ENCODE measurements at places on chromosomes 1 and 21.

DNA sequence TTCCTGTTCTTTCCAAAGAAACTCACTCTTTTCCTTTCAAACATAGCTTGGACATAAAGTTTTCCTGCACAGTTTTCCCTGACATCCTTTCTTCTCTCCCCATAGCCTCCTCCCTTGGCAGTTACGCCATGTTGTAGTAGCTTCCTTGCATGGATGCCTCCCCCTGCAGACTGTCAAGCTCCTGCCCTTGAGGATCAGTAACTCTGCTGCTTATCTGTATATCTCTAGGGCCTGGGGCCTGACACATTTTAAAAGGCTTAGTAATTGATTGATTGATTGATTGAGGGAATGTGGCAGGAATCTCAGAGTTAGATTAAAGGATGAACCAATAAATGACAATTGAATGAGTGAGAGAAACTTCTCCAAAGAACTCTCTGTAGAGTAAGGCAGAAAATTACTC, 143.7 kb downstream of the NEK7 start:
- DNase-seq: no peak

DNA sequence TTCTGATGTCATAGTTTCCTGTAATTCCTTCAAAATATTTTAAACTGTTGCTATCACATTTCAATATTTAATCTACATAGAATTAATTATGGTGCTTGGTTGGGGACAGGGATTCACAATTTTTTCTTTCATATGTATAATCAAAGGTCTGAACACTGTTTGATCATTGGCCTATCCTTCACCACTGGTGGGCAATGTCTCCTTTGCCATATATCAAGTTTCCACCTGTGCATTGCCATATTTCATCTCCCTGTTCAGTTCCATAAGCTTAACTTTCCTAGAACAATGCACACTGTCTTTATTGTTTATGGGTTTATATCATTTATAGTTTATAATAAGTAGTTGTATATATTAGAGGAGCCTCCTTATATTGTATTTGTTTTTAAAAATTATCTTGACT, 374.9 kb upstream of the PTBP2 start:
- DNase-seq: no peak

GRCh38 chr1:55751776-55752175, 536.6 kb upstream of the USP24 start:
- no peak for DNase-seq

DNA sequence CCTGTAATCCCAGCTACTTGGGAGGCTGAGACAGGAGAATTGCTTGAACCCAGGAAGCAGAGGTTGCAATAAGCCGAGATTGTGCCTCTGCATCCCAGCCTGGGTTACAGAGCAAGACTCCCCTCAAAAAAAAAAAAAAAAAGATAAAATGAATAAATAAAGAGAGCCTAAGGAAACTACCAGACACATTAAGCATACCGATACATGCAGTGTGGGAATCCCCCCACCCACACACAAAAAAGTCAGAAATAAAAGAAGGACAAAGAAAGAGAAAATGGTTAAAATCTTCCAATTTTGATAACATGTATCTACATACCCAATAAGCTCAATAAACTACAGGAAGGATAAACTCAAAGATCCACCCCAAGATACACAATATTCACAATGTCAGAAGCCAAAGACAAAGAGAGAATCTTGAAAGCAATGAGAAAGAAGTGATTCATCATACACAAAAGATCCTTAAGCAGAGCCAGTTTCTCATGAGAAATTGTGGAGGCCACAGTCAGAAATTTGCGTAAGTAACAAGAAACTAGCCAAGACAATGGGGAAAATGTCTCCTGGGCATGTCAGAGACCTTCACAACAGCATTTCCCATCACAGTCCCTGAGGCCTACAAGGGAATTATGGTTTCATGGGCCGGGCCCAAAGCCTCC, 1197.0 kb downstream of the AMY1C start:
- no peak for DNase-seq

DNA sequence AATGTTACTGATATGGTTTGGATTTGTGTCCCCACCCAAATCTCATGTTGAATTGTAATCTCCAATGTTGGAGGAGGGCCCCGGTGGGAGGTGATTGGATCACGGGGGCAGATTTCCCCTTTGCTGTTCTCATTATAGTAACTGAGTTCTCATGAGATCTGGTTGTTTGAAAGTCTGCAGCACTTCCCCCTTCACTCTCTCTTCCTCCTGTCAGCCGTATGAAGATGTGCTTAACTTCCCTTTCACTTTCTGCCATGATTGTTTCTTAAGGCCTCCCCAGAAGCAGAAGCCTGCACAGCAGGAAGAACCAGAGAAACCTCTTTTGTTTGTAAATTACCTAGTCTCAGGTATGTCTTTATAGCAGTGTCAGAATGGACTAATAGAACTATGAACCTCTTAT, 28.4 kb downstream of the TRIM33 start:
- peak; percentile 78 for DNase-seq

- no peak for DNase-seq
These were observed 17.9 kb upstream of the KCNE2 start for GRCh38 chr21:34345892-34346291.

DNA sequence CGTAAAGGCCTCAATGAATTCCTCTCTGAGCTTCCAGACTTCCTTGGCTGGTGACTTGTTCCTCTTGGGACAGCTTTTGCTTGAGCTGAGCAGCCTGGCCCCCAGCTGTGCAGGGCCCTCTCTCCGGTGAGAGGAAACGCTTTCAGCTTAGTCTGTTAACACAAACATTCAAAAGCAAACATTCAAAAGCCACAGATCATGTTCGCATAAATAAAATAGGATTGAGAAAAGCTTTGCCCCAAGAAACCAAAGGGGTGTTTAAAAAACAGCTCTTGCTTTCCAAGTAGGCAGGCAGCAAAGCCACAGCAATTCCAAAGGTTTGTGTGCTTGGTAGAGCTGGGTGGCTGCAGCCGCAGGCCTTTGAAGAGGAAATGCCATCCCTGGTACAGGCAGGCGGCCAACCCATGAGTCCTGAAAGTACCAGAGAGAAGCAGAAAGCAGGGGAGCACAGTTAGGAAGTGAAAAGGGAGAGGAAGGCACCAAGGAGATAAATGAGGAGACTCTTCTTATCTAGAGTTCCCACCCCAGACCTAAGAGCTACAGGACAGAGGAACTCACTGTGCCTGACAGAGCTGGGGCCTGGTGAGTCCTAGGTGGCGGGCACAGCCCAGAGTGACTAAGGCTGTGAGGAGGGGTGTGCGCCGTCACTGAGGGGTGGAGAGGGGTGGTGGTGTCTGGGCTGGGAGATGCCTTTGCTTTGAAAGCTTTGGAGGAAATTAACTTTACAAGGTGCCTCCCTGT, 48.4 kb downstream of the CCN1 start:
- no peak for DNase-seq

GRCh38 chr1:206577626-206578025, 34.6 kb downstream of the EIF2D start:
- DNase-seq: no peak

All from spleen (tissue), 13 donors.